Temporal lobe (tissue), 4 donors: ENCODE measurements at places on chromosomes 13 and 19. TPM values are rescaled to one million over a fixed set of nuclear protein-coding genes. Genes with fewer than 3 reads are reported as not detected.

LILRB3 gene
- total RNA-seq, result not detected

SRRM5 gene
- not detected for total RNA-seq

ZNF221 gene
- total RNA-seq, result 23.8 TPM

ZNF628 gene
- 0.49 TPM for total RNA-seq

SPINT2 gene
- 60.0 TPM for total RNA-seq

SLC10A2 gene
- not detected for total RNA-seq

FARP1 gene
- total RNA-seq, result 79.2 TPM
